ENCODE measurements at places on chromosomes 7 and 10.

GRCh38 chr10:49173853-49174252 is 14.3 kb downstream of the TMEM273 start:
- no peak for DNase-seq

- DNase-seq = no peak
These were observed 21.3 kb downstream of the ECHDC3 start for GRCh38 chr10:11763501-11763861.

- DNase-seq = no peak
These were observed 45.0 kb upstream of the MGAM2 start for GRCh38 chr7:142066536-142066935.

GRCh38 chr10:86313621-86314041 is 53.0 kb downstream of the GRID1 start:
- no peak for DNase-seq

DNA sequence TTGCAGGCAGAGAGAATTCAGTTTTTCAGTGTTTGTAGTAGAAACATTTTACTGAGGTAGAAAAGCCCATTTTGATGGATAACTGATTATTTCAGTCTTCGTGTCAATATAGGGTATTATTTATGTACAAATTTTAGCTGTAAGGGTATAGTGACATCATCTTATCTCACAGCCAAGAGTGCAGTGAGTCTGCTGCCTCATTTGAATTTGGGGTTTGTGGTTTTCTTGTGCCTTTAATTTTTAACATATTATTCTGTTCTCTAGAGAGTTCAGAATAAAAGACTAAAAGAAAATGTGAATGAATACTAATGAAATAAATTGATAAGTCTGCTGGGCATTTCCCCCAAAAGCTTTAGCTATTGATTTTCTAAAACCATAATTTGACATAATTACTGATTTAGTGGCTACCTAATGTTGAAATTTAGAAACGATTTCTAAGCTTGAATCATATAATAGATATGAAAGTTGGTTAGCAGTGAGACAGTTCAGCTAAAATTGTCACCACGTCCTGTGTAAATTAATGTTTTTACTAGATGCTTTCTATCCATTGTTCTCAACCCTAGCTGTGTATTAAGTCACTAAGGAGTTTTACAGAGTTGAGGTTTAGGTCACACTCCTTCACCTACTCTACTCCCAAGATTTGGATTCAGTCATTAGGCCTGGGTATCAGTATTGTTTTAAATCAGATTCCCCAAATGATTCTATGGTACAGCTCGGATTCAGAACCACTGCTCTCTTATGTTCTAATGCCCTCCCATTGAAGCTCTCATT is 37.3 kb downstream of the ACADSB start:
- no peak for DNase-seq

GRCh38 chr10:43200538-43201390 is 62.5 kb downstream of the CSGALNACT2 start:
- no peak for DNase-seq

DNA sequence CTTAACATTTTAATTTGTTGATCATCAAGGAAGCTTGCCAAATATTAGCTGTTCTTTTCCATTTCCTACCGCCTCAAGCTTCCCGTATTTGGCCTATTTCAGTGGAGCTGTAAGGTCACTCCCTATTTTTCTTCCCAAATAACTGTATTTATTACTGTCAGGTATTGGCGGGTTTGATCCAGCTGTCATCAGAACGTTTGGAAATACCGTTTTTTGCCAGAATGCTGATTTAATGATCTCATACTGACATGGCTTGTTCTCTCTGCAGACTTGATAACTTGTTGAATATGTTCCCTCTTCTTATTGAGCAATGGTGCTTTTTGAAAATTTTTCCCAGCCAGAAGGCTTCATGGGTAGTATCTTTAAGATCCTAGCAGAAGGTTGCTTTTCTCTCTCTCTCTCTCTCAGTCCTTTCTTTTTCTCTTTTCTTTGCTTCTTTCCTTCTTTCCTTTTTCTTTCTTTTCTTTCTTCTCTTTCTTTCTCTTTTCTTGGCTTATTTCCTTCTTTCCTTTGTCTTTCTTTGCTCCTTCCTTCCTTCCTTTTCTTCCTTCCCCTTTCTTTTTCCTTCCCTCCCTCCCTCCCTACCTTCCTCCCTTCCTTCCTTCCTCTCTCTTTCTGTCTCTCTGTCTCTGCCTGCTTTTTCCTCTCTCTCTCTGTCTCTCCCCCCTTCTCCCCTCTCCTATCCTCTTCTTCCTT is 42.1 kb downstream of the CUX1 start:
- DNase-seq = no peak

GRCh38 chr7:101823096-101823495 is 5.7 kb downstream of the CUX1 start:
- no peak for DNase-seq

- no peak for DNase-seq
These were observed 593.6 kb downstream of the DNAJB6 start for GRCh38 chr7:157930441-157930840.

DNA sequence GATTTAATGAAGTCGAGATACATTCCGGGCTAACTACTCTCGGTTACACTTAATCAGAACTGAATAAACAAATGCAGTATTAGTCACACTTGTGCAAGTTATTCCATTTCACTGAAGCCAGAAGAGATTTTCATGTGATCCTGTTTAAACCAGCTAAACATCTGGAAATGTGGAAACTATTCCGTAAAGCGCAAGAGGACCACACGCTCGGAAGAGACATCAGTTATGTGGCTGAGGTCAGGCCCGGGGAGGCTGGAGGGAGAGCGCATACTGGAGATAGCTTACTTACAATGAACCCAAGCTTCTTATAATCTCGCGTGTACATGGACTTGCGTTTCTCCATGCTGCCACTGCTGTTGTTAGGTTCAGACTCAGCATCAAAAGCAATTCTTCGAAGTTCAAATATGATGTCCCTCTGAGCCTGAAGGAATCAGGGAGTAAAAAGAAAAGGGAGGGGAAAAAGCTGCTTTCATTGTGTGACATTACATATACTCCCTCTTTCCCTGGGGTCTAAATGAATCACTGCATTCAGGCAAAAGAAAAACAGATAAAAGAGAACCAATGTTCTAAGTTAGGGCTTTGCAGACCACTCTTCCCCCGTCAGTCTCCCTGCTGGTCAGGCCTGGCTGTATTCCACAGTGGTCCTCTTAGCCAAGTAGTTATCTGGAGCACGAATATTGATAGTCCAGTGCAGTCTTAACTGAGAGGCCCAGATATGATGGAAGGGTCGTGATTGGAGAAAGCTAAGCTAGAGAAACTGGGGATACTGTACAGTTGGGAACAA is 237.4 kb downstream of the ELMO1 start:
- DNase-seq = no peak

GRCh38 chr7:100951888-100952560 is 2.7 kb downstream of the MUC3A start:
- no peak for DNase-seq

GRCh38 chr10:16583382-16583781 is 61.7 kb upstream of the C1QL3 start:
- no peak for DNase-seq

- no peak for DNase-seq
These were observed 8.8 kb upstream of the ASB10 start for GRCh38 chr7:151195616-151196450.

DNA sequence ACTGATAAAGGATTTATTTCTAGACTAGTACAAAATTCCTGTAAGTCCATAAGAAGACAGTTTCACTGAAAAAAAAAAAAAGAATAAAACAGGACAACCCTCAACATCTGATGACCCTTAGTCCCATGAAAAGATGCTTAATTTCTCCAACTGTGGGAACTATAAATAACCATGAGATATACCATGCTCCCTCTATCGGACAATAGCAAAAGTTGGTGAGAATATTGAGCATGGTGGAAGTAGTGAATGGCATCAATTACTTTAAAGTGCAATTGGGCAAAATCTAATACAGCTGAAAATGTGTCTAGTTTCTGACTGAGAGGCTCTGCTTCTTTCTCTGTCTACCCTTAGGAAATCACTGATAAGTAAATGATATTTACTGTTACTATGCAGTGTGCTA is 348.8 kb downstream of the SUGCT start:
- no peak for DNase-seq

Data from T-helper 9 cell (primary cell).